ENCODE measurements at places on chromosomes 5 and 9.

- no peak for DNase-seq
Measured at GRCh38 chr5:172896465-172896864, 62.4 kb downstream of the ERGIC1 start.

DNA sequence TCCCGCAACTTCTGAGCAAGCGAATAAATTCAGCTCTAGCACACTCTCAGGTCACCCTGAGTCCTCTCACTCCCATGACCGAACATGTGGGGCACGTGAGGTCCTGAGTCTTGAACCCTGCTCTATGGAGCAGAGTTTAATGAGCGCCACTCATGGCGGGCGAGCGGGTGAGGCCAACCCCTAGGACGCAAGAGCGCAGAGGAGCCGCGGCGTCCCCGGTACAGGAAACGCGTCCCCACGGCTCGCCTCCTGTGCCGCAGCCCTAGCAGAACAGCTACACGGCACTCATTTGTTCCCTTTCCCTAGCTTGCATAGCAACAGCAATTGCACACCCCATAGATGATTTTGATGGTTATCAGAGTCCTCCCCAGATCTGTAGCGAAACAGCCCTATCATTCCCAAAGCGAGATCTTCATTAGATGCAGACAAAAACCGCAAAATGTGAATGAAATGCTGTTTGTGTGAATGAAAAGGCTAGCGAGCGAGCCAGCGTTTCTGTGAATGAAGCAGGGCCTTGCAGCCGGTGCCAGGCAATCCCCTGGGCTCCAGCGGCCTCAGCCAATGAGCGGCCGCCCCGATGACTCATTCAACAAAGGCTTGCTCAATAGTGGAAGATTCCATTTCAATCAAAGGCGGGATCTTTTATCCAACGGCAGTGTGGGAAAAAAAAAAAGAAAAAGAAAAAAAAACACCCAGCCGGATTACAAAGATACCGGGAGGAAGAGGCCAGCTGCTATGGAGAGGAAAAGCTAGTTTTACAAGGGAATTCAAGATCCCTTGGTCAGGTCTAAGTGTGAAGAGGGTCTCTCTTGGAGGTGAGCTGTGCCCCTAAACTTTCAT lies 1.5 kb upstream of the SHC3 start:
- DNase-seq = no peak

DNA sequence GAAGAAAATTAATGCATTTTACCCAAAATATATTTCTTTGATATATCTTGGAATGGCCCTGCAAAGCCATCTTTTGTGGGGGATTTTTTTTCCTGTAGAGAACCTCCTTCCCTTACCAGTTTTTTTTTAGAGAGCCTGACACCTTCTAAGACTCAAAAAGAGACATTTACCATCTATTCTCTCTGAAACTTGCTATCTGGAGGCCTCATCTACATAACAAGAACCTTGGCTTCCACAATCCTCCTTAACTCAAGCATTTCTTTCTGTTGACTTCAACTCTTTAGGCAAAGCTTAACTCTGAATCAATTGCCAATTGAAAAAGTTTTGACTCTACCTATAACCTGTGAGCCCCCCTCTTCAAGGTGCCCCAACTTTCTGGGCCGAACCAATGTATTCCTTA lies 6.2 kb downstream of the SLC45A2 start:
- no peak for DNase-seq

- no peak for DNase-seq
Measured at GRCh38 chr5:94276048-94276447, 342.4 kb downstream of the KIAA0825 start.

DNA sequence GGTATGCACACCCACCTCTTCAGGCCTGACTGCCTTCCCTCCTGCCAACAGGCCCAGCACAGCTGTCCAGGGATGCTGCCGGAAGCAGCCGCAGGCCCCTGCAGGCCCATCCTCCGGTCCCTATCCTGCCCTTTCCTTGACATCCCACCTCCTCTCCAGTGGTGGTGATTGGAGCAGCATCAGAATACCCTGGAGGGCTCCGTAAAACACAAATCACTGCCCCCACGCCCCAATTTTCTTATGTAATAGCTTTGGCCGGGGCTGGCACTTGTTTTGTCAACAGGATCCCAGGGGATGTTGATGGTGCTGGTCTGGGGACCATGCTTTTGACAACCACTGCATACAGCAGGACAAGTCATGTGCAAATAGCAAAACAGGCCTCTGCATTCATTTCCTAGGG lies 274.5 kb downstream of the GADD45G start:
- DNase-seq = no peak

DNA sequence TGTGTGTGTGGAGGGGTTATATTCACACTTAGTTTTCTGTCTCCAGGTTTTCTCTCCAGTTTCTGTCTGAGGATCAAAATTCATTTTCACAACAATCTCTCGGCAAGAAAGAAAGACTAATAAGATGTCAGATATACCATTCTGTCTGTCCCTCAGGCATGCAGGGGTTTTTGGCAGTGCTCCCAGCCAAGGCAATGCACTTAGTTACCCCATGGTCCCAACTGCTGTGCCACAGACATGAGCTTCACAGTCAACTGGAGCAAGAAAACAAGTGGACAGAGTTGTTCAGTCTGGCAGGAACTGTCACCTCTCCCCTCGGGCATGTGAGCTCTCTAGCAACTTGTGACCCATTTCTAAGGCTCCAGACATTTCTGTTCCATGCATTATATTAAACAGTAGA lies 101.7 kb upstream of the LHFPL2 start:
- DNase-seq = no peak
